ENCODE measurements at places on chromosomes 5 and 9.

- no peak for DNase-seq
Measured at GRCh38 chr5:154365823-154366222, 80.0 kb upstream of the SAP30L start.

DNA sequence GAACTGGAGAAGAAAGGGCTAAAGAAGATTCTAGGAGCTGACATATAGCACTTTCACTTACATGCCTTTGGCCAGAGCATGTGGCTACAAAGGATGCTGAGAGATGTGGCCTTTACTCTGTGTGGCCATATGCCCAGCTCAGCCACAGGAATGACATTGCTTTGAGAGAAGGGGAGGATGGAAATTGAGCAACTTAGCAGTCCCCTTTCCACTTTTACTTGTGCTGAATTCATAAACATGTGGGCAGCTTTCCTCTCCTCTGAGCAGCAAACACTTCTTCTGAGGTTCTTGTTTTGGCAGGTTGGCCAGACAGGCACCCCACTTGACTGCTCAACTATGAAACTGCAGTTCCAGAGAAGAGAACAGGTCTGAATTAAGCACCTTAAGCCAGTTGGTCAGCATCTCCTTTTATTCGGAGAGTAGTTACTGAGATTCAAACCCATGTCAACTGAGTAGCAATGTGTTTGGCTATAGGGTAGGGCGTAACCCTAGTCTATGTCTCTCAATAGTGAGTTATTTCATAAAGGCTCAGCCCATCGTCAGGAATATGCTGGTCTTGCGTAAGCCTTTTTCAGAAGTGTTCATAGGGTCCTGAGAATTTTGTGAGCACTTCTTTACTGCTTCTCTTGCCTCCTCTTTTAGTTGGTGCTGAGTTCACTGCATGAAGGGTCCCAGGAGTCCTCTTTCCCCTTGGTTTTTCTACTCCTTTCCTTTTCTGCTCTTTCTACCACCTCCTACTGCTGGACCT lies 134.5 kb downstream of the PALM2AKAP2 start:
- DNase-seq = peak; percentile 30

GRCh38 chr5:139383275-139383992 lies at the start of gene SLC23A1:
Gene SLC23A1 (minus strand): TSS chr5:139383297. CDS start chr5:139383253, 44 bp downstream.
- DNase-seq = no peak

- DNase-seq = no peak
Measured at GRCh38 chr9:92044936-92045335, 70.3 kb downstream of the SPTLC1 start.

DNA sequence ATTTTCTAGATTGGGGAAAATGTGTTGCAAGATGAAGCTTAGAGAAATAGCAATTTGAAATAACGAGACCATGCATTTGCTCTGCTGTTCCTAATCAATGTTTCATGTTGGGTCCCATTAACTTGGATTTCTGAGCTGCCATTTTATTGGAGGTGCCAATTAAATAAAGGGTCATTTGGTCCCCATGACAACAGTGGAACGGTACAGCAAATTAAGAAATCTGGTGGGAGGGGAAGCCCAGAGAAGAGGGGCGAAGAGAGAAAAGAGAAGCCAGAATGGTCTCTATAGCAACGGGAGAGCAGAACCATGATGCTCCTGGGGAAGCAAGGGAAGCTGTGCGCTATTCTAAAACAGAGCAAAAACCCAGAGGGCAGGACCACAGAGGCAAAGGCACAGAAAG lies 120.2 kb downstream of the ENTREP1 start:
- no peak for DNase-seq

- DNase-seq = peak; percentile 66
Measured at GRCh38 chr5:143605403-143606005, 202.0 kb upstream of the NR3C1 start.

GRCh38 chr5:178285399-178286225 lies 53.0 kb upstream of the PHYKPL start:
- DNase-seq = no peak

- DNase-seq = no peak
Measured at GRCh38 chr9:71975833-71976232, 64.4 kb downstream of the C9orf85 start.

DNA sequence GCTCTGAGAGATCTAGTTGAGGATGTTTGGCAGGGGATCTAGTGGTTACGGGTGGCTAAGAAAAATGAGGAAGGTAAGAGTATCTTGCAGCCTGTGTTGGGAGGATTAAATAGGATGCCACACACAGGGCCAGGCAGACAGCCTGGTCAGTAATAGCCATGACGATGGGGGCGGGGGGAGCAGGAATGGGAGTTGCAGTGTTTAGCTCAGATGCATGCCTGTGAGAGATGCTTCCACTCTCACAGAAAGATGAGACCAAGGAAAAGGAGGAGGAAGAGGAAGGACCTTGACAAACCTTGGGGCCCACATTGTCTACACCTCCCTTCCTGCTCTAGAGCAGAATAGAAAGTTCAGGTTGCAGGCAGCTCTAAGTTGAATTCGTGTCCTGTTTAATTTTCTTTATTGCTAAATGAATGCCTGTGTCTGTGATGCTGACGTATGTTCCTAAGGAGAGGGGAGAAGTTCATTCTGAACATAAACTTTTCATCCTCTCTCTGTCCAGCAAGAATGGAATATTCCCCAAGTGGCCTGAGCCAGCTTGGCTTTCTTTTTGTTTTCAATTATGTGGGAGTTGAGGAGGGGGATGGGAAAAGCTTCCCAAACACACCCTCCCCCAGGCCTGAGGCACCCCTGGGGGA lies 28.7 kb downstream of the TGFBI start:
- no peak for DNase-seq

DNA sequence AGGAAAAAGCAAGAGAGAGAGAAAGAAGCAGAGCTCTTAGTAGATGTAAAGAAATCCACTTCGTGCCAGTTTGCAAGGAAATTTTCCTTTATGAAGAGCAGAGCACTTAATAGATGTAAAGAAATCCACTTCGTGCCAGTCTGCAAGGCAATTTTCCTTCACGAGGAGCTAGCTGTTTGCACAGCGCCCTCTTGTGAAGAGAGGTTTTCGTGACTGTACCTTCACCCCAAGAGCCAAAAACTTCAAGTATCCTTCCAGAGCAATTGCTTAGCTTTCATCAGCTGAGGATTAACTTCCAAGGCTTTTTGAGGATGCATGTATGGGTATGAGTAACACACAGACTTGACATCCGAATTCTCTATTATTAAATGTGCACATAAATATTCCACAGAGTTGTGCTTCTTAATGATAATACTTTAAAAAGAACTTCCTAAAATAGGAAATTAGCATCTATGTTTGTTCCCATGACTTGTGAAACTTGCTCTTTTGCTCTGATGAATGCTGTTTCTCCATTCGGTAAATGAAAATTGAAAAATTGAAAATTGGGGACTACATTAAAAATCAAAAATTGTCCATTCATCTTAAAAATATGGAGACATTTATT lies 525.6 kb downstream of the PDE4D start:
- peak; percentile 59 for DNase-seq

- DNase-seq = no peak
Measured at GRCh38 chr9:74570879-74571512, 73.9 kb downstream of the RORB start.

- no peak for DNase-seq
Measured at GRCh38 chr9:36551129-36551528, 21.6 kb upstream of the MELK start.
